ENCODE measurements at places on chromosomes 4 and X.

DNA sequence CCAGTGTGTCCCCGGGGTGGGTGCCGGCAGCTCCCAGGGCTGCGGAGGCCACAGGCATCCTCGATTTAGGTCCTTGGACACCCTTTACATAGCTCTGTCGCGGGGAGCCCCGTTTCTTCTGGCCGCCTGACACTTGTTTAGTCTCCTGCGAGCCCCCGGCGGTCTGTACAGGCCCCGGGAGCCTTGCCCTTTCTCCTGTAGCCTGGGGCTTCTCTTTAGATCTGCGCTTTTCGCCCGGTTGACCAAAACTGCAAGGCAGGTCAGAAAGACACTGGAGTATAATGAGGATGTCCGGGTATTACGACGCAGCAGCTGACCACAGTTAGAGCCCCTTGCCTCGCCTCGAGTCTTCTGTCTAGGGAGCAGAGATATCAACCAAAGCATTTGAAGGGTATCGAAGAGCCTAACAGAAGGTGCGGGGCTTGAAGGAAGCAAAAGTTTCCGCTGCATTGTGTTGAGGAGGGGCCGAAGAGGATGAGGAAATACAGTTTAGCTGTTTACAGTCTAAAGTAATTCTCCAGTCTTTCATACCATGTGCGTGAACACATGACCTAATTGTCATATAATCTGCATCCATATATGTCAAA lies 479 bp downstream of the BRCC3 start:
- no peak for DNase-seq

GRCh38 chr4:174214101-174214878 lies 69.2 kb downstream of the FBXO8 start:
- DNase-seq: no peak

DNA sequence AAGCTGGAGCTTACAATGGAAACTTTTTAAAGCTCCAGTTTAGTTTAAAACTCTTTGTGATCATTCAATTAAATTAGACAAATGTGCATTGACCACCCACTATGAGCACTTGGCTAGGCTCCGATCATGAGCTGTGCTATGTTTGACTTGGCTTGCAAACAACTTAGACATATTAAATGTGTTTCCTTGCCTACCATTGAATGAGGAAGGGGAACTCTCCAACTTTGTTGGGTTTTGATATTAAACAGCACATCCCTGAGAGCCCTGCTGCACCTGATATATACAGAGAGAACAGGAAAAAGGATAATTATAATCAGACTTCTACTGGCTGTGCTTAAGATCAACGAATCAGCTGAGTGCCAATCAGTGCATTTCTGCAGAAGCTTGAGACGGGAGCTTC lies 71.4 kb upstream of the ADGRL3 start:
- DNase-seq: no peak

DNA sequence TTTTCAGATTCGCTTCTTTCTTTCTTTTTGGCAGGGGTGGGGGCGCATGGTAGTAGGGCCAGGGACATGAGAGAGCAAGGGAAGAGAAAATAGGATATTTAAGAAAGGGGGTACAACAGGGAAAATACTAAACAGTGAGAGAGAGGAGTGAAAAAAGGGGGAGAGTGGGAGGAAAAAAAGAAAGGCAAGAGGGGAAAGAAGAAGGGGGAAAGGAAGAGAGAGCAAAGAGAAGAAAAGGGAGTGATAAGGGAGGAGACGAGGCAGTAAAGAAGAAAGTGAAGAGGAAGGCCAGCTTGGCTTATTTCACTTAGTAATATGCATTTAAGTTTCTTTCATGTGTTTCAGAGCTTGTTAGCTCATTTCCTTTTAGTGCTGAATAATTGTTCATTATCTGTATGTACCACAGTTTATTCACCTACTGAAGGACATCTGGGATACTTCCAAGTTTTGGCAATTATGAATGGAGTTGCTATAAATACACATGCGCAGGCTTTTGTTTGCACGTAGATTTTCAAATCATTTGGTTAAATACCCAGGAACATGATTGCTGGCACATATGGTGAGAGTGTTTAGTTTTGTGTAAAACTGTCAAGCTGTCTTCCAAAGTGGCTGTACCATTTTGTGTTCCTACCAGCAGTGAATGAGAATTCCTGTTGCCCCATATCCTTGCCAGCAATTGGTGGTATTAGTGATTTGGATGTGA lies 37.3 kb downstream of the CASP6 start:
- DNase-seq: no peak

DNA sequence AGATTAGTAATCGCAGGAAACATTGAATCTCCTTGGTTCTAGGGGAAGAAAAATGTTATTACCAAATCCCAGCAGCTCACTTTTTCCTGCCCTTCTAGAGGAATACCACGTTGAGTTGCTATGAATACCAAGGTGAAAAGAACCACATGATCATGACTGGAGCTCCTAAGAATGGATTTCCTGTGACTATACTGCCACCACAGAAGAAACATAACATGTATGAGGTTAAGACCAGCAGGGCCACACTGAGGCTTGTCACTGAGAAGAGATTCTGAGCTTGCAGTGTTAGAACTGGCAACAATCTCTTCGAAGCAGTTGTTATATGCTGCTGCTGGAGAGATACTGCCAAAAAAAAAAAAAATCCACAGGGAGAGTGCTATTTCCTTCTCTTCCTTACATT lies 1235.3 kb downstream of the FSTL5 start:
- DNase-seq: no peak

DNA sequence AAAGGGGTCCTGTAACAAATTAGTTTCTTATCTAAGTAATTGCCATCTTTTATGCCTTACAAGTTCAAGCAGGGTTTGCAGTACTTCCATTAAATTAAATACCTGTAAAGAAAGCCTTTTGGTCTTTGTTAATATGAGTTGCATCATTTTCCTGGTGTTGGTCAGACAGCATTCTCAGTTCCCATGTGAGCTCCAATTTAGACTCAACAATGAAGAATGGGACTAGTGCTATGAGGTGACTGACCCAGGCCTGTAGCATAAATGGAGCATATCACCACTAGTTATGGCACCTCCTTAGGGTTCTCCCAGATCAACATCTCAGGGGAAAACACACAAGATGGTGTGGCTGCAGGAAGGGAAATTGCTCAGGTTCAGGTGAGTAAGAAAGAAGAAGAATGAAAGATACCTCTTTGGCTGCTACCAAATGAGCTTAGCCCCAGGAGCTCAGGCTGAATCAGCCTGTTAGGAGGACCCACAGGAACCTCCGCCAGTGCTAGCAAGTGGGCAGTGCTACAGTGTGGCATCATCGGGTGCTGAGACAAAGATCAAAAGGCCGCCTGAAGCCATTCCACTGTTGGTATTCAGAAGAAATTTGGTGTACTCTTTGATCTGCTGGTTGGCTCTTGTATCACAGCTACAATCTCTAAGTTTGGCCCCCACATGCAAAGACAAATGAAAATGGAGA lies 1.8 kb downstream of the TTC29 start:
- no peak for DNase-seq

DNA sequence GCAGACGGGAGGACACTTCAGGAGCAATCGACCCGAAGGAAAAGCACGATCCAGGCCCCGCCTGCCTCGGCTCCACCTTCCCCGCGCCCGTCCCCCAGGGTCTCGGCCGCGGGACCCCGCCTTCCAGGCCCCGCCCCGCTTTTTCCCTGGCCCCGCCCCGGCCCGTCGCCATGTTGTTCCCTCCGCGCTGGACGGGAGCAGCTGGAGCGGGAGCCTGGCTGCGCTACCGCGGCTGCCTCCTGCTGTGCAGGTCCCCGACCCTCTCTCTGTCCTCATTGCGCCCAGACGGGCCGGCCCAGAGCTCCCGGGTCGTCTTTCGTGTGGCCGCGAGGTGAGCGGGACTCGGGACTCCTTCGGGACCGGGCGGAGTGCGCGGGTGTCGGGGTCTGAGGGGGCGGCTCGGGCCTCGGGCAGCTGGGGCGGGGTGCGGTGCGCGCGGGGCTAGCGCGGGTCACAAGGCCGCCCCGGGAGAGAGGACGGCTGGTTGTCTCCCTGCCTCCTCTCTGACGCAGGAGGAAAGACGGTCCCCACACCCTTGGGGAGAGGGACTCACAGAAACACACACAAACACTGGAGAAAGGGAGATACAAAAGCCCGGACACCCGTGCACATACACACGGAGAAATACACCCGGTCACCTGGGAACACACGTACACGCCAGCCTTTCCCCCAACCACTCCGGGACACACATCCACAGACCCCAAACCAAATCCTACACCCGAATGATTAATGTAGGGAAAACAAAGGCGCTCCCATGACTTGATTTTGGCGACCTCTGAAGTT lies at the start of gene RAB9A:
TSS of gene RAB9A (plus strand) at position 171 of the 783 bp plus-strand sequence. CDS start 19,619 bp downstream, outside the sequence.
- peak; percentile 44 for DNase-seq

DNA sequence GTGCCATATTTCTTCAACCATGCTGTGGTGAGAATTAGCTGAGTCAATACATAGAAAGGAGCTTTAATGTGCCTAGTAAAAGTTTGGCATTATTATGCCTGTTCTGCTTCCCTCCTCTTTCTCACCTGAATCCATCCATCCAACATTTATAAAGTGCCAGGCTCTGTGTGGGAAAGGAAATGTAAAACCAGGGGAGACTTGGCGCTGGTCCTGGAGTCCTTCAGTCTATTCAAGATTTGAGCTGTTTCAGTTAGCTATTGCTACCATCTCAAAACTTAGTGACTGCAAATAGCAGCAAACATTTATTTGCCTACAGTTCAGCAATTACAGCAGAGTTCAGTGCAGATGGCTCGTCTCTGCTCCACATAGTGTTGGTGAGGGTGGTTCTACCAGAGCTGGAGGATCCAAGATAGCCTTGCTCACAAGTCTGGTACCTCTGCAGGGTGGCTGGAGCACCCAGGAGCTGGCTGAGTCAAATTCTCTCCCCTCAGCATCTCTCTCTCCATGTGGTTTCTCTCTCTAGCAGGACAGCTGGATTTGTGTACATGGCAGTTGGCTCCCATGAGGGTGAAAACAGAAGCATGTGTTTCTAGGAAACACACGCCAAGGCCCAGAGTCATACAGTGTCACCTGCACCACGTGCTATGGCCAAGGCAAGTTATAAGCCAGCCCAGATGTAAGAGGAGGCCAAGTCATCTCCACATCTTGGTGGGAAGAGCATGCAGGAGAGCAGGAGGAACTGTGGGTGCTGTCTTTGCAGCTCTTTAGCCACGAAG lies 77.3 kb downstream of the FHDC1 start:
- DNase-seq: no peak

DNA sequence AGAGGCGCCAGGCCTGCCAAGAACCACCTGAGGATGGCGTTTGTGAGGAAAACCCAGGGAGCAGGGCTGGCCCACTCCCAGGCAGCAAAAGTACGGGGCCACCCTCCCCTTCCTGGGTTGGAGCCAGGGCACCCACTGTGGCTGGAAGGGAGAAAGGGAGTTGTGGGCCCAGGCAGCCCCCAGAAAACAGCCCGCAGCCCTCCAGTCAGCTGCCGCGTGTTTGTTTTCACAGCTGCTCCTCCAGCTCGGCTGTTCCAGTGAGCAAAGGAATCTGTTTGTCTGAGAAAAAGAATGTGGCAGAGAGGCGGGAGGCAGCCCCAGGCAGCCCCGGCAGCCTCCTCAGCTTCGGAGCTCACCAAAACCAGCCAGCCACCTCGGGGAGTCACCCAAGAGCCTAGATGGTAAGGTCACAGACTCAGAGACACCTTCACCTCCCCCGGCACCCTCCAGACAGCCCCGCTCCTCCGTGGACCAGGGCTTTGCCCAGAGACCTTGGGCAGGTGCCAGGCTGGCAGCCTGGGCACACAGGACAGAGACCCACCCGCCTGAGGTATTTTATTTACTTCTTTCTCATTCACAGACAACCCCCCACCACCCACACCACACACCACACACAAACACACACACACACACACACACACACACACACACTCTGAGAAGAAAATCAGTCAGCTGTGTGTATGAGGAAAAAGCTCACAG lies 338.1 kb downstream of the BCOR start:
- DNase-seq: no peak

- DNase-seq: no peak
These were observed 46.2 kb downstream of the GPC4 start for GRCh38 chrX:133369065-133369464.

DNA sequence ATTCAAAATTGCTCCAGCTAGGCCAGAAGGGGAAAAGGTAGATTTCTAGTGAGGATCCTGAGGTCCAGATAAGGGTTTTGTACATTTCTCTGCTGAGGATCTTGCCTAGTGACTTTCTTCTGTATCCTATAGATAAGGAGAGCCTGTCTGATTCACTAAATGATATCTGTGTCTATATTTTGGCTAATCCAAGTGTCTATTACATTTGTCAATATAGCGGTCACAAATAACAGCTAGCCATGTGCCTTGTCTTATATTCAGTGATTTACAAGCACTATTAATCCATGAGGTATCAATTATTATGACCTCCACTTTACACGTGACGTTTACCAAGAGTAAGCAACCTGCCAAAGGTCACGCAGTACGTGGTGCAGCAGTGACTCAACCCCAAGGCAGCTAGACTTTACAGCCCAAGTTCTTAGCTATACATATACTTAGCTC lies 41.6 kb downstream of the TMEM165 start:
- DNase-seq: no peak

DNA sequence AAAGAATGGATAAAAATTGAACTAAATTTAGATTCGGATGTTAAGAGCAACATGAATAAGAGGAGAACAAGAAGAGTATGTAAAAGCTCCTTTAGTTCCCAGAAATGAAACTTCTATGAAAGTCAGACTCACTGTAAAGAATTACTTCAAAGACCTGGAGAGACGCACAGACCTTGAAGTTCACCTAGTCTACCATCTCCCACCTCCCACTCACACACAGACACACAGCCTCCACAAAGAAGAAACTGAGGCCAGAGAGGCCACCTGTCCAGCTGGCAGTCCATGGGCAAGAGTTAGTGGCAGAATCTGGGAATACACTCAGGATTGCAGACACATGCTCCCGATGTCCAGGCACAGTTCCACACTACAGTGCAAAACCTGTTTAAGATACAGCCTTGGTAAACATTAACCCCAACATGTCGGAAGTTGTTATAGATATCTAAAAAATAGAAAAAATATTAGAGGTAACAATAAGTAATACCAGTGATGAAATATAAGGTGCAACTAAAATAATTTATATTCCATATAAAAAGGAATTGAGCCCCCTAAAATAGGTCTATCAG lies 288.8 kb downstream of the INPP4B start:
- DNase-seq: no peak

GRCh38 chr4:140152013-140152703 lies 1.8 kb downstream of the MAML3 start:
- no peak for DNase-seq

- DNase-seq: no peak
These were observed 127.0 kb downstream of the HS6ST2 start for GRCh38 chrX:132831336-132831973.

DNA sequence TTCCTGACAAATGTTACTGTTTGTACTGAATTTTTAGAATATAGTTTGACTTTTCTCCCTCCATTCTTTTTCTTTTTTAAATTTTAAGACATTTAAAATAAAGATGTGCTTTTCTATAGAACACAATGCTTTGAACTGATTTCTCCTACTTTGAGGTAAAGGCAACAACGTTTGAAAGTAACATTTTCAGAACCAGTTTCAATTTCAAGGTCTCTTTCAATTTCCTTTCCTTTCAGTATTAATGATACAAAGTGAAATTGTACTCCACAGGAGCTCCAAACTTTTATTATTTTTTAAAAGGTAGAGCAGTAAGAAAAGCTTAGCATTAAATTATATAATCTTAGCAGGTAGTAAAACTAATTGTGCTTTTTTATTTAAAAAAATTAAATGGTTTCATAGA lies 54.9 kb downstream of the NDST4 start:
- no peak for DNase-seq
